ENCODE measurements at places on chromosomes 6 and 20. TPM values are rescaled to one million over a fixed set of nuclear protein-coding genes. Genes with fewer than 3 reads are reported as not detected.
A peak's percentile ranks its signal among the peaks of the same experiment; 100 is the strongest.

- no peak for DNase-seq
These were observed 75.2 kb downstream of the LRRC1 start for GRCh38 chr6:53869964-53870363.

DNA sequence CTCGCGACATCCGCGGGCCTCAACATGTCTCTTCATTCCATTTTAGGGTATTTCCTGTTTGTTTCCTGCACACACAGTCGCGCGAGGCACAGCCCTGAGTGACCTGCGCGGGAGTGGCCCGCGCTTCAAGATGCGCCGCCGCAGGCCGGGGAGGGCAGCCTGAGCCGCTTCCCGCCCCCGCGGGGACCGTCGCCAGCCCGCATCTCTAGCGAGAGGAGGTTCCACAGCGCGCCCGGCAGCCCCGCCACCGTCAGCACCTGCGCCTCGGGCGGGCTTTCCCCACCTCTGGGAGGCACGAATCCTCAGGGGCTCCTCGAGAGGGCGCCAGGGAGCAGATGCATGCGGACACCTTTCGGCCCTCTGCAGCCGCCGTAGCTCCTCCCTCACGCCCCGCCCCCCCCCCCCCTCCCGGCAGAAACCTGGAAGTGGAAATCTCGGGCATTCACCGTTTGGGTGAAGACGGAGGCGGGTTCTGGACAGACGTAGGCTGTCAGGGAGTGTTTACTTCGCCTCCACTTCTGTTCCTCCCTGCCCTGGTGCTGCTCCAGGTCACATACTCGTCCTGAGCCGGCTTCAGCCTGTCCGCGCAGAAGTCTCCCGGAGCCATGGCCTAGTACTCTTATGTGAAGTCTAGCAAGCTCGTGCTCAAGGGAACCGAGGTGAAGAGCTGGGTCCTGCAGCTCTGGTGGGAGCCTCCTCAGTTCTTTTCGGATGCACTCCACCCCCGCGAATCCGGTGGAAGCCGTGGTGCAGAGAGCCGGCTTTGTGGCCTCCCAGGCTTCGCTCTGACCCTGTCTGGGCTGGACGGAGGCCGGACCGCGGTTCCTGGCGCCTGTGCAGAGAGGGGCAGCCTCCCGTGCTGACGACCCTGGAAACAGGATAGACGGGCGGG lies 880.5 kb upstream of the DEFB115 start:
- DNase-seq, result peak; percentile 75

DNA sequence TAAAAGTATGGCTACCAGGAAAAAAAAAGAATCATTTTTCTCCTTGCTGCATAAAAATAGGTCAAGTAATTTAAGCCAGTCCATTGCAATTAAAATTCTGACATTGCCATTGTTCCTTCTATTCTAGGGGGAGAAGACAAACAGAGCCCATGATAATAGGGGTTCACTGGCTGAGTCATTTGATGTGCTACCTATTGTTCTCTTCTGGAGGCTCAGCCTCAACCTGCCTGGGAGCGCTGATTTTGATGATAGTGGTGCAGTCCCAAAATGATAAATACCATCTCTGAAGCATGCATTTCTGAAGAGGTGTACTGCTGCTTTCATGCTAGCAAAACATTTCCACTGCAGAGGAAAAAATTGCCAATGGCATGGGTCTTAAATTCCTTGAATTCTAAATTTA lies 5.8 kb downstream of the CITED2 start:
- no peak for DNase-seq

DNA sequence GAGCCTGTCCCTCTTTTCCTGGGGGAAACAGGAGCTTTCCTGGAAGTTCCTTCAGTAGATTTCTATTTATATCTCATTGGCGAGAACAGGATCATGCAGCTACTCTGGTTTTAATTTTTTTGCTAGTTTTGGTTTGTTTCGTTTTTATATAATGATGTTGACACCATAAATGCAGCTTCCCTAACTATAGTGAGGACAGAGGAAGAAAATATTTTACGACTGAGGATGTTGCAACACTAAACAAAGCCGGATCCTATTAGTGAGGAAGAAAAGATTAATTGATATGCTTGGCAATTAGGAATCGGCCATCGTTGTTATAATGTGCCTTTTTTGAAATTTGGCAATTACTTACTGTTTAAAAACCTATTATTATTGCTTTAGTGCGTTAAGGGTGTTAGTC lies 16.6 kb downstream of the KDM1B start:
- no peak for DNase-seq

DNA sequence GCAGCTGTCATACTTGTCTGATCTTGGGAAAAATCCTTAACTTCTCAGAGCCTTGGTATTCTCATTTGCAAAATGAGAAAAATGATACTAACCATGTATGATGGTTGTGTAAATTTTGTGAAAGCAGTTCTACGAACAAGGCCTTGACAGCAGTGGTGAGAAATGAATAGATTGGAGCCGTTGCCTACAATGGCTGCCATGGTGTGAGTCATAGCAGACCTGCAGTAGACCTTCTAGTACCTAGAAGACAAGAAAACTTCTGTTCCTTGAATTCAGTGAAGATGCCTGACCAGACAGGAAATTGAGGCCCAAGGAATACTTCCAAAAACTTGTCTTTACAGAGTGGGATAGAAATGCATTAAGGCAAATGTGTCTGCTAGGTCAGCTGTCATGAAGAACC lies 338.9 kb downstream of the QKI start:
- no peak for DNase-seq

- no peak for DNase-seq
These were observed 4.6 kb upstream of the RGS17 start for GRCh38 chr6:153135681-153136080.

GRCh38 chr6:165602291-165602690 lies 60.8 kb downstream of the PDE10A start:
- DNase-seq, result no peak

GRCh38 chr6:45447005-45447404 lies 69.3 kb upstream of the SUPT3H start:
- no peak for DNase-seq

- DNase-seq, result no peak
These were observed 29.6 kb downstream of the ZC3H12D start for GRCh38 chr6:149455031-149455732.

- DNase-seq, result no peak
These were observed 146.5 kb downstream of the PREX1 start for GRCh38 chr20:48681201-48681872.

DNA sequence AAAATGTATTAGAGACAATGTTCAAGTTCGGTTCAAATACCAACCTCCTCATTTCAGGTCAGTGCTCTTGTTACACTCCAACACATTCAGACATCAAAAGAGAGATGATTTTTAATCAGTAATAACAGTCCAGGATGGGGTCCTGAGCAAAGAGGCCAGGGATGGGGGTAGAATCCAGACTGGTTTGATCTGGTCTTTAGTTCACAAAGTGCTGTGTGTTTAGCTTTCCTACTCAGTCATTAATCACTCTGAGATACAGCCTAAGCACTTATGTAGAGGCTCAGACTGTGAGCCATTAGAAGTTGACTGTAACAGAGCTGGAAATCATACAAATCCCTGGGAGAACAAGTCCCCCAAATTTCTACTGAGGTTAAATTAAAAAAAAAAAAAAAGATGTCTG lies 241.6 kb downstream of the PTPRK start:
- DNase-seq, result no peak

DNA sequence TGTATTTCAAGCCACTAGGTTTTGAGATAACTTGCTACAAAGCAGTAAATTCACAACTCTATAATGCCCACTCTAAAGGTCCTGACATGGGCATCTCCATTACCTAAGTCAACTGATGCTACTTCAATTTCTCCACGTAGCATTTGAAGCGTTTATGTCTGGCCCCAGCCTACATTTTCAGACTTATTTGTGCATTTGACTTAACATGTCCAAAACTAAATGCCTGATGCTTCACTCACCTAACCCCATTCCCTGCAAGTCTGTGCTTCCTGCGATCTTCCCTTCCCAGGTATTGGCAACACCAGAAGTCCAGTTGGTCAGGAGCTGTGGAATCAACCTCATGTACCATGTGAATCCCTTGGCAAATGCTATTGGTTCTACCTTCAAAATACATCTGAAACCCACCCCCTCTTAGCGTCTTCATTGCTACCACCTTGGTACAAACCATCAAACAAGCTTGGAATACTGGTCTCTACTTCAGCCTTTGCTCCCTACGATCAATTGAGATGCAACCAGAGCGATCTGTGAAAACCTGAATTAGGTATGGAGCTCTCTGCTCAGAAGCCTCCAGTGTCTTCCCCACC lies 12.8 kb upstream of the ZNFX1 start:
- DNase-seq, result no peak

- peak; percentile 30 for DNase-seq
These were observed 41.8 kb downstream of the FARS2 start for GRCh38 chr6:5302995-5303622.

GRCh38 chr20:3081641-3082040 lies 2.9 kb downstream of the AVP start:
- DNase-seq, result no peak

DNA sequence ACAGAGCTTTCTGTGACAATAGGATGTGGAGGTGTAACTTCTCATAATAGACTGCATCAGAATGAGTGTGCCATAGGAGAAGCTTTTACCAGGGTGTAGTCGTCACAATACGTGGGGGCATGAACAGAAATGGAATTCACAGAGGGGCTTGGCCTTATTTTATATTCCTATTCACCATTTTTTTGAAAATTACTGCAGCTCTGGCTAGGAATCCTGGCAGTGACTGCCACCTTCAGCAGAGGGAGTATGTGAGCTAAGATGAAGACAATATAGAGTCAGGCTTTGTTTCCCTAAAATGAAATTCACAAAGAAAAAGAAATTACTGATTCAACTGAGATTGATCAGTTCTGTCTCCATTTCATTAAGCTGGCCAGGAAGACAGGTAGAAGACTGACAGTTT lies 13.9 kb downstream of the TOMM6 start:
- DNase-seq, result no peak

- DNase-seq, result no peak
These were observed 150.7 kb downstream of the EDN3 start for GRCh38 chr20:59451066-59451630.

- DNase-seq, result no peak
These were observed 1.8 kb downstream of the CDH4 start for GRCh38 chr20:61253640-61254511.

GRCh38 chr6:131914967-131915751 lies 36.0 kb downstream of the CCN2 start:
- DNase-seq, result peak; percentile 69

DNA sequence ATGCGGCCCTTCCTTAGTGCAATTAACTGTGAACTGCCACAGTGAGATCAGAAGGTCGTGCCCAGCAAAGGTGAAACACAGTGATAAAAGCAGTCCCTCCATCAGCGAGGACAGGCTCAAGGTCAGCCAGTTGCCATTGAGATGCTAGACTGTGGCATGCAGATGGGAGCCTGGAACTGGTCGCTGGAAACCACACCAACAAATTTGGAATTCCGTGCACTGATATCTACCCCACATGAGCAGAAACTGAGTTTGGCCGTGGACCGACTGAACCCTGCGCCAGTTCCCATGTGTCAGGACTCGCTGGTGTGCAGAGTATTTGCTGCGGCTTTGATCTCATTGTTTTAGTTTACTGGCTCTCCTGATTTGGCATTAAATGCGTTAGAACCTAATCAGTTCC lies 125.6 kb upstream of the QKI start:
- peak; percentile 33 for DNase-seq

DNA sequence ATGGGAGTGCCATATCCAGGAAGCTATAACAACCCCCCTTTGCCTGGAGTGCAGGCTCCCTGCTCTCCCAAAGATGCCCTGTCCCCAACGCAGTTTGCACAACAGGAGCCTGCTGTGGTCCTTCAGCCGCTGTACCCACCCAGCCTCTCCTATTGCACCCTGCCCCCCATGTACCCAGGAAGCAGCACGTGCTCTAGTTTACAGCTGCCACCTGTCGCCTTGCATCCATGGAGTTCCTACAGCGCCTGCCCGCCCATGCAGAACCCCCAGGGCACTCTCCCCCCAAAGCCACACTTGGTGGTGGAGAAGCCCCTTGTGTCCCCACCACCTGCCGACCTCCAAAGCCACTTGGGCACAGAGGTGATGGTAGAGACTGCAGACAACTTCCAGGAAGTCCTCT lies 56.7 kb upstream of the TMEM181 start:
- no peak for DNase-seq

GRCh38 chr6:32129297-32130088 lies 595 bp downstream of the FKBPL start:
- DNase-seq, result no peak

DNA sequence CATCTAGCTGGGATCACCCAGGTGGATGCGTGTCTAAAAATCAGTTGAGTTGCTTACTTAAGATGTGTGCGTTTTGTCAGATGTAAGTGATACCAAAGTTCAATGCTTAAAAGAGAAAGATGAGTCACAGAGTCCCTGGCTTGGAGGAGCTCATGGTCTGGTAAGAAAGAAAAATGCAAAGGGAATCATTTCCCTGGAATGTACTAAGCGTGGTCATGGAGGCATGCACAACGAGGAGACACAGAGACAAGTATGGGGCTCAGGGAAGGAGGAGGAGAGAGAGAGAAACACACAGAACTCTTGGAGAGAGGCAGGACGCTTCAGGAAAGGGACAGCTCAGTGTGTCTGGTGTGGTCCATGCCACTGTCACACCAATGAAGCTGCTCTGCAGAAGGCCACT lies 186.9 kb upstream of the GMDS start:
- DNase-seq, result no peak

DNA sequence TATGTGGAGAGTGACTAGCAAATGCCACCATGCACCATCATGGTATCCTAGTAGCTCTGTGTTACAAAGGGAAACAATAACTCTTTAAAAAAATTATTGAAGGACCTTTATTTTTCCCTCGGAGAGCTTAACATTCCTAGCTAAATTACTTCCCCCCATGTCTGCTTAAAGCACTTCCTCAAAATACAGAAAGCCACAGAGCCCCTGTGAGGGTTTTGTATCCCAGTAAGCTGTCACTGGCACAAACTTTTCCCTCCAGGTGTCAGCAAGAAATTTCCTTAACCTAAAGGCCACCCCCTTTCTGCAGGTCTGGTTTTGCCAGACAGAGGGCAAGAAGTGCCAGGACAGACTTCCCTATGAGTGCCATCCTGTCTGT lies 340.0 kb upstream of the PRDM1 start:
- no peak for DNase-seq

GRCh38 chr20:50838707-50839385 lies 44.0 kb downstream of the BCAS4 start:
- DNase-seq, result no peak

The TREM1 gene
- total RNA-seq, result 3.0 TPM

The HSPA1L gene
- total RNA-seq, result 2.6 TPM

The ADGB gene
- total RNA-seq, result not detected

The GNMT gene
- total RNA-seq, result 0.41 TPM

The BPIFB3 gene
- total RNA-seq, result not detected

The LGSN gene
- total RNA-seq, result not detected

The TCF21 gene
- 18.2 TPM for total RNA-seq

The CALHM6 gene
- 2.3 TPM for total RNA-seq

The SAMD3 gene
- total RNA-seq, result 1.9 TPM

The HLA-DRA gene
- total RNA-seq, result 94.5 TPM

The CDH26 gene
- 0.84 TPM for total RNA-seq

The COL19A1 gene
- 1.9 TPM for total RNA-seq

The PXMP4 gene
- 12.6 TPM for total RNA-seq
